ENCODE measurements at places on chromosomes 2 and 18.
A peak's percentile ranks its signal among the peaks of the same experiment; 100 is the strongest.

DNA sequence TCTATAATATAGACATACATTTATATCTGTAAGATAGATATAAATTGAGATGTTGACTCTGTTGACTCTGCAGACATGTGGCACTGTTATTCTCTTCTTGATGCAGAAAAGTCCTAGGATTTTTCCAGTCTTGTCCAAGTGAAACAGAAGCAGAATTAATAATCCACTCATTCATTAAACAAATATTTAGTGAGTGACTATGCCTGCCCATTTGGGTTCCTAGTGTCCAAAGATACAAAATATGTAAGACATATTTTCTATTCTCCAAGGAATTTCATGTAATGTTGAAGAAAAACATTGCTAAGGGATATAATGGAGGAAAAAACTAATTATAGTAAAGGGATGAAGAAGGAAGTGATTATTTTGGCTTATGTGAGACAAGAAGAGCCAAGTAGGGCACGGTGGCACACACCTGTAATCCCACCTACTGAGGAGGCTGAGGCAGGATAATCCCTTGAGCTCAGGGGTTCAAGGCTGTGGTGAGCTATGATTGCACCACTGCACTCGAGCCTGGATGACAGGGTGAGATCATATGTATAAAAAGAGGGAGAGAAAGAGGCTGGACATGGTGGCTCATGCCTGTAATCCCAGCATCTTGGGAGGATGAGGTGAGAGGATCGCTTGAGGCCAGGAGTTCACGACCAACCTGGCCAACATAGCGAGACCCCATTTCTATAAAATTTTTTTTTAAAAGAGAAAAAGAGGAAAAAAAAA lies 19.9 kb upstream of the PLEKHH2 start:
- no peak for DNase-seq

- DNase-seq: no peak
These were observed 772.2 kb downstream of the SUCLG1 start for GRCh38 chr2:83686863-83687262.

DNA sequence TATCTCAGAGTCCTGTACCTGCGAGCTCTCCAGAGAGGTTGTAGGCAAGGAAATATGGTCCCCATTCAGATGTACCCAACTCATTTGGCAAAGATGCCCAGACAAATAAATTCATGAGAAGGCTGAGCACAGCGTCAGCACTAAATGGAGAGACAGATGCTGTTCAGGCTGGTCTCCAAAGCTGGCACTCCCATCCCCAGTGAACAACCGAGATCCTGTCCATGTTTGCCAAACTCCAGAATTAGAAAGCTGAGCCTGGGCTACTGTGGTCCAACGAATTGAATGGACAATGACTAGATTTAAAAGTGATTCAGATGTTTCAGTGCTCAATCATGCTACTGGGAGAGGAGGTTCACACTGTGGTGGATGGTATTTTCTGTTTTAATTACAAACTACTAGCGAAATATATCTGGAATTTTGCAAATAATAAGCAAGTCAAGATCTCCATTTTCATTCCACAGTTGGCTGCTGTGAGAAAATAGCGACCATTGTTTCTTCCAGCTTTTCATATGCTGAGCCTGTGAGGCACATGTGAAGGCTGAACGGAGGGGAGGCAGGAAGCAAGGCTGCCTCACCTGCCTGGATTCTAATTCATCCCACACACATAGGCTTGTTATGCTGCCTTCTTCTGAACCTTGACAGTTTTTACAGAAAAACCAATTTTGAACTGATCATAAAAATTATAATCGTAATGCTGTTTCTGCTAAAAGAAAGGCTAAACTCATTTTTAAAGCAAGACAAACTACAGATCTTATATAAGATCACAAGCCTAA lies 22.6 kb upstream of the DAPL1 start:
- no peak for DNase-seq

DNA sequence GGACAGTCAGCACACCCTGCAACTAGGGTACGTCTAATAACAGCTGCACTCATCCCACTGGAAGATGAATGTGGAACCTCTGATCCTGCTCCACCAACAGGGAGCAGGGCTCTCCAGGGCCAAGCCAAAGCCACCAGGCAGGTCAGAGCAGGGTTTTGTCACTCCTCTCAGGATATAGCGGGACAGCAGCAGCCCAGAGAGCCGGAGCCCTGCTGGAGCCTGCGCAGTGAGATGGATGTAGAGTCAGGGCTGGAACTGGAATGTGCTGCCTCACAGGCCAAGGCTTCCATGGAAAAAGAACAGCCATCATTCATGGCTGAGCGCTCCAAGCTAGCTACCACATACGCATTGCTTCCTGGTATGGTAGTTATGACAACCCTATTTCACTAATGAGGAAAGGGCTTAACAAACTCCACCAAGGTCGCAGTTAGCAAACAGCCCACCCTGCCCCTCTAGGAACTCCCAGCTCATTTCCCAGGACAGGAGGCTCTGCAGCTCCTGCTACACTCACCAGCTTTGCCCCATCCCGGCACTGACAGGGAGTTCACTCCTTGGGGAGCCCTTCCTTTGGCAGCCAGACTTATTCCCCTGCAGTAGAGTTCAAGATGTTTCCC lies 85.2 kb downstream of the HS1BP3 start:
- DNase-seq: no peak

DNA sequence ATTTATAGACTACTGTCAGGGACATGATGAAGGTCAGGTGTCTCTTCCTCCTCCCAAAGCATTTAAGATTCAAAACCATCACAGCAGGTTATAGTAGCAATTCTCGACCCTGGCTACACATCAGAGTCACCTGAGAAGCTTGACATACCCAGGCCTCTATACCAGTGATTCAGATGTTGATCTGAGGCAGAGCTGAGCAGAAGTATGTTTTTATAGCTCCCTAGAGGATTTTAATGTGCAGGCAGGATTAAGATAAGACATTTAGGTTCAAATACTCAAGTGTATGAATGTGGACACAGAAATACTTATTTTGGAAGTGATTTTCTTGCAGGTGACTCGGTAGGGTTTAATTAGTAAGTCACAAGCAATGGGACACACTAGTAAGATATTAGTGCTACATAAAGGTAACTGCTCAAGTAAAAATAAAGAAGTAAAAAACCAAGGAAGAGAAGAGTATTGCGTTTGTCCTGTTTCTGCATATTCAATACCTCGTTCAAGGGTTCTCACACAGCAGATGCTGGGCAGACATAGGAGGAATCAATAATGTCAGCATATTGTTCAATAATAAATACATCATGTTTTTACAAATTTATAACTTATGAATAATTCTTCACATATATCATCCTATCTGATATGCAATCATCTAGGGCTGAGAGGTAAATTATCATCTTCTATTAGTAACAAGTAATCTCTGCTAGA lies 7.0 kb downstream of the GCFC2 start:
- peak; percentile 16 for DNase-seq

GRCh38 chr18:54392543-54393023 lies 34.9 kb downstream of the C18orf54 start:
- peak; percentile 86 for DNase-seq

DNA sequence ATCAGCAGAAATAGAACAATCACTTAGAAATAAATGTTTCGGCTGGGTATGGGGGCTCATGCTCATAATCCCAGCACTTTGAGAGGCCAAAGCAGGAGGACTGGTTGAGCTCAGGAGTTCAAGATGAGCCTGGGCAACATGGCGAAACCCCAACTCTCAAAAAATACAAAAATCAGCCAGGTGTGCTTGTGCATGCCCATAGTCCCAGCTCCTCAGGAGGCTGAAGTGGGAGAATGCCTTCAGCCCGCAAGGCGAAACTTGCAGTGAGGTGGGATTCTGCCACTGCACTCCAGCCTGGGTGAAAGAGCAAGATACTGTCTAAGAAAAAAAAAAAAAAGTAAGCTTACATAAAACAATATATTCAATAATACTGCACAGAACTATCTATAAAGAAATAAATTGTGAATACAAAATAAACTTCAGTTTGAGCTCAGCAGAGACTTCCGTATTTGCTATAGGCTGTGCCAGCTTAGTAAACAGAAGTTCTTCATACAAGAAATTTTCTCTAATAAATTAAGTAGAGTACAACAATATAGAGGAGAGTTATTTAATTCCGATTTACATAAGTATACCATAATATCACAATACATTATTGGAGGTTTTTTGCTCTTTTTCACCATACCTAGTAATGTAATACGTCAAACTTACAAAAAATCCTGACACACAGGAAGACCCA lies 43.6 kb downstream of the SRBD1 start:
- DNase-seq: no peak

DNA sequence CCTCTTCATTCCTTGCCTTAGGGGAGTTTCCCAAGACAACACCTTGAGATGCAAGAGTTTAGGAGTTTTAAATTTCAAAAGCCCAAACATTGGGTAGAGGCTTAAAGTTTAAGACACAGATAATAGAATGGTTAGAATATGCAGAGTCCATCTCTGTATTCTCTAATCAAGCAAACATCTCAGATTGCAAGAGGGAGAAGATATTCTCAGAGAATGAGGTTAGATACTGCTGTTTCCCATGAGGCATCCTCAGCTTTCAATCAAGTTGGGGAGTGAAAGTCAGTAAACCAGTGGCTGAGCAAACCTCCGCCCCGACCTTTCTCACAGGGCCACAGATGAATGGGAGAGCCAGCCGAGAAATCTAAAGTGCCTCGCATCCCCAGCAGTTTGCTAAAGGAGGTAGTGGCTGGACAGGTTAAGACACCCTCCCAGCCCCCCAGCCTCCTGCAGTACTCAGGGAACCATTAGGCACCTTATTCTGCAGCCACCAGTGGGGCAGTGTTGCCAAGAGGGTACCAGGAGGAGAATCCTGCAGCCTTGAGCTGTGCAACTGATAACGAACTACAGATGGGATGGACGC lies 30.0 kb downstream of the FBXO36 start:
- DNase-seq: no peak

DNA sequence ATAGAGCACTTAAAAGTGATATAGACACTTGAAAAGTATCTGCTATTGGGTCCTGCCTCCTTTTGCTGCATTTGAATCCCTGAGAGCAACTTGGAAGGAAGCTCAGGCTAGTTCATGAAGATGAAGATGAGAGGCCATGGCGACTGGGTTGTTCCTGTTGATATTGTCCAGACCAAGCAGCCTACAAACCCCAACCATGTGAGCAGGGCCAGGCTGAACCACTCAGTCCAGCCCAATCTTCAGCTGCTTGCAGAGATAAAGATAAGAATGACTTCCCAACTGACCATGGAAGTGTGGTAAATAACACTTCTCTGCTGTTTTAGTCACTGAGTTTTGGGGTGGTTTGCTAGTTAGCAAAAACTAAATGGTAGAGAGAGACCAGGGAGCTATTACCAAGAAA lies 417.6 kb downstream of the SOX11 start:
- DNase-seq: no peak

DNA sequence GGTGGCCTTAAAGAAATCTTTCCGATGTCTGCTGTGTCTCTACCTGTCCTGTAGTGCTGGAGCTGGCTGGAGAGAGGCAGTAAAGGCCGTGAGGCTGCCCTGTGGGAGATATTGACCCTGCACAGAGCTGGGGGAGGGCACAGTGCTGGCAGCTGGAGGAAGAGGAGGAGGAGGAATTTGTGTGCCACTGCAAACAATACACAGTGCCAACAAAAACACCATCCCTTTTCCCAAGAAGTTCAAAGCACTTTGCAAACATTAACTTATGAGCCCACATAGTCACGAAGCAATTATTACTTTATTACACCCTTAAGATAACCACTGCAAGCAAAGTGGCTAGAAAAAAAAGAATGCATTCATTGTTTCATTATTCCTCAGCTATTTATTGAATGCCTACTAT lies 45.0 kb upstream of the CYTIP start:
- no peak for DNase-seq

GRCh38 chr2:45220227-45220626 lies 211.0 kb upstream of the SIX2 start:
- no peak for DNase-seq

DNA sequence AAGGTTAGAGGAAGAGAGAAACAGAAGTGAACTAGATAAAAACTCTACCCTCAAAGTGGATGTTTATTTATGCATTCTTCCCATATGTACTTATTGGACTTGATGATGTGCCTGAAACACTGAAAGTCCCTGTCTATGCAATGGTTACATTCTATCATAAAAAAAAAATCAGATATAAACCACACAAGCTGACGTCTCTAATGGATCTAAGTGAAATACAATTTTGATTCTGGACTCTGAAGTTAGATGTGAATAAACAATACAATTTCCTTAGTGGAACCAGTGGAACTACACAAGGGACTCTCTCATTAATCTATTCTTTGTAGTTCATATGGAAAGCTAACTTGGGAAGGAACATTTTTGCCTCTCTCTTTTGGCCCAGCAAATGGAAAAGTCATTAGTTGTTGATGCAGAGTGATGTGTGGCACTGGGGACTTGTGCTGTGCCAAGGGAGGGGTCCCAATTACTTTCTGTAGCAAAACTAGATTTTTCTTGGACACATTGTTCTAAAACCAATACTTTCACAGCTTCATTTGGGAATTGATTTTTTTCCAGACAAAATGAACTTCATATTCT lies 376.8 kb downstream of the TRIB2 start:
- DNase-seq: no peak

GRCh38 chr18:36525913-36526312 lies 228.4 kb downstream of the FHOD3 start:
- no peak for DNase-seq

DNA sequence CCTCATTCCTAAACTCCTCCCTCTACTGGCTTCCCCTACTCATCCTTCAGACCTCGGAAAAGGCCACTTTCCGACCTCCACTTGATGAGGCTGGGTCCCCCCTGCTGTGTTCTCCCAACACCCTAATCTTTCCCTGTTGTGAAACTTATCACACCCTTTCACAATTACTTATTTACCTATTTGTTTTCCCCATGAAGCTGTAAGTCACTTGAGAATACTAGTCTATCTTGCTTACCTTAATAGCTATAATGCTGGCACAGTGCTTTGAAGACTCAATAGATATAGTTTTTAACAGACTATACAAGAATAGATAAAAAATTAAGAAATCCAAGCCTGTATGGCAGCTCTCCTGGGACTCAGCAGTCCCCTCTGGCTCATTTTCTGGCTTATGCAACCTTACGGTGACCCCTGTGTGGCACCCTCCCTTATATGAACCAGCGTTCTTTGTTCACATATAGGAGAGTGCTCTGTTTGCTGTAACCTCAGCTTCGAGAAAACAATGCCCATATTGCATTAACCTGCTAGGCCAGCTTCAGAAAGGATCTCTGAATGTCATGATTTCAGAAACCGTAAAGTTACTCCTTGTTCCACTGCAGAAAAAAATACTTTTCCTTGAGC lies 220.4 kb upstream of the PKDCC start:
- no peak for DNase-seq

- DNase-seq: no peak
These were observed 1.7 kb downstream of the L3MBTL4 start for GRCh38 chr18:6412933-6413472.

Measured in NCI-H82 (cell line).